ENCODE measurements at places on chromosomes 6 and 20. TPM values are rescaled to one million over a fixed set of nuclear protein-coding genes. Genes with fewer than 3 reads are reported as not detected.

- no peak for DNase-seq
Measured at GRCh38 chr20:37789408-37789807, 95.6 kb downstream of the CTNNBL1 start.

- DNase-seq, result no peak
Measured at GRCh38 chr6:125766641-125767040, 17.2 kb downstream of the HEY2 start.

DNA sequence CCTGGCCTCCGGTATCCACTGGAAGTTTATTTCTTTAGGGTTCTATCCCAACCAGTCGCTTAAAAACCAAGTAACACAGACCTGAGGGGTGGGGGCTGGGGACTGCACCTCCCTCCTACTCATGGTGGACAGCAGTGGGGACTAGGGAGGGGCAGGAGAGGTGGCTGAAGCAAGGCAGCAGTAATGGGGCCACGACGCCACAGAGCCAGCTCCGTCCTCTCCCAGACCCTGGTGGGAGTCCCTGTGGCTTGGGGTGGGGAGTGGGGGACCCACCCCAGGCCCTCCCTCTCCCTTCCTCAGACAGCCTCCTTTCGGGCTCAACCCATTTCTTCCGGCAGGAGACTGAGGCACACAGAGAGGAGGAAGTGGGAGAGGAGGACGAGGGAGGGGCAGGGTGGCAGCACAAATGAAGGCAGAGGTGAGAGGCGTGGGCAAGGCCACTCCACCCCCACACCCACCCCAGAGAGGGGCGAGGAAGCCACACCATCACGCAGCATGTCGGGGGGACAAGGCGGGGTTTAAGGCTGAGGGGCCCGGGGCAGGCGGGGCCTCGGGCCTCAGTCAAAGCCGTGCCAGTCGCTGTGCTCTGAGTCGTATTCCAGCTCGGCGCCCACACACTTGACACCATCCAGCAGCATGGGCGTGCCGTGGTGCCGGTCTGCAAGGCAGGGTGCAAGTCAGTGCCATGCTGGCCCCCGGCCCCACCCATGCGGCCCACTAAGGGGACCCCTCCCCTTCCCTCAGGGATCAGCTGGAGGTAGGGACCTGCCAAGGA lies 13.9 kb downstream of the ADISSP start:
- no peak for DNase-seq

DNA sequence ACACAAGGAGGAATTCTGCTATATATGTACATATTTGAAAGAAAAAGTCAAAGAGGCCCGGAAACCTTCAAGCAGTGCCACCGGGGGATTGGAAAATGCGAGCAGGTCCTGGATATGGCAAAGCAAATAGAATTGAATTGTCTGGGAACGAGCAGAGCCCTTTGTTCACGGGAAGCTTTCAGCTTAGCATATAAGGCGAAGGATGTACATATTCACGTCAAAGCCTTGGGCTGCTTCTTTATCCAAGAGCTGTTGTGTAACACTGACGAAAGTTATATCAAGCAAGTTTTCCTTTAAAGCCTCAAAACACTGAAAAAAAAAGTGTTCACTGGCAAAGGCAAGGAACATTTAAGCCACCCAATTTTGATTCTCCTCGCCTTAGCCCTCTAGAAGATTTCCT lies 171.0 kb downstream of the GPX5 start:
- DNase-seq, result no peak

DNA sequence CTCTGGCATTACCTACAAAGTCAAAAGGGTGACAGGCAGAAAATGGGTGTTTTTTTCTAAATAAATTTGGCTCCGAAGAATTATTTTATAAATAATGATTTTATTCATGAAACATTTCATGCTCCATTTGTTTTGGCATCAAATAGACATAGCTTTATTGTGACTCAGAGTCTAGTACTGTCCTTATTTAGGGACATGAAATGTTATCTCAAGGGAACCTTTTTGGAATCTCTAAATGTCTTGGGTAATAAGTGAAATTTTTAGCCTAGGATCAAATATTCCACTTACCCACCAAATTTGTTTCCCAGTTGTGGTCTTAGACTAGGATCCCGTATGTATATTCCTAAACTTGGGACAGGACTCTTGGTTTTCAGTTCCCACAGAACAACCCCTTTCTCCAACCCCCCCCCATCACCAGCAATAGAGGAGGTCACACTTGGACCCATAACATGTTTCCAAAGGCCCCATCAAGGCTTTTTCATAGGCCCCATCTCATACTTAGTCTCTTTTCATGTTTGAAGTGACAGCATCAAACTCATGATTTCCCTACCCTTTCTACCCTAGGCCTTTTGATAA lies 81.8 kb downstream of the JAG1 start:
- DNase-seq, result no peak

GRCh38 chr6:139355172-139355571 lies 19.3 kb downstream of the CITED2 start:
- no peak for DNase-seq

DNA sequence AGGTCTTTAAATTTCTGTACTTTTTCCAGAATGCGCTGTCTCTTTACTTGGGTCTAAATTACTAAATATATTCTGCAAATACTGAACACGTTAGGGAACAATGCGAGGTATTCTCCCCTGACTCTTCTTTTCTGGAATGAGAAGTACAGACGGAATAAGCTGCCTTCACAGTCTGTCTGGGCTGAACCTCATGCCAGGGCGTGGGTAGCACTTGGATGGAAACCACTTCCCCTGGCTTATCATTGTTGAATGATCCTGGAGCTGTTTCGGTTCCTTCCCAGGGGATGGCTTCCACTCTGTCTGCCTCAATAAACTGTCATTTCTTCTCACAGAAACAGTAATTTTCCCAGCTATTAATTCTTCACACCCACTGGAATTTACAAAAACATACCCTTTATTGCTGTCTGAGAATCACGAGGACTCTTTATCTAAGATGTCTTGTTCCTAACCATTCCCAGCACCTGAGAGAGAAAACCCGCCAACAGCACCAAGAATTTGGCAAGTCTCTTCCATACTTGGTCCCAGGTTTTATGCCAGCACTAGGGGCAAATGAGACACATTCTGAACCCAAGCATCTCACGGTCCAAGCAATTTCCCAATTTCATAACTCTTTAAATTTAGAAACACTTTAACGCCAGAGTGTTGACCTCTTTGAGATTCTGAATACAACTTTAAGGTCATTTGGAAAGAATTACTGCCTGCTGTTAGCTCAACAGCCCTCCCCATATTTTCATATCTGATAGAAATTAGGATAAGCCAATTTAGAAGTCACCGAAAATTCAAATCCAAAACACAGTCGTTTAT lies 43.2 kb upstream of the ADGRF5 start:
- no peak for DNase-seq

GRCh38 chr6:143328876-143329275 lies 121.6 kb downstream of the ADAT2 start:
- DNase-seq, result no peak

DNA sequence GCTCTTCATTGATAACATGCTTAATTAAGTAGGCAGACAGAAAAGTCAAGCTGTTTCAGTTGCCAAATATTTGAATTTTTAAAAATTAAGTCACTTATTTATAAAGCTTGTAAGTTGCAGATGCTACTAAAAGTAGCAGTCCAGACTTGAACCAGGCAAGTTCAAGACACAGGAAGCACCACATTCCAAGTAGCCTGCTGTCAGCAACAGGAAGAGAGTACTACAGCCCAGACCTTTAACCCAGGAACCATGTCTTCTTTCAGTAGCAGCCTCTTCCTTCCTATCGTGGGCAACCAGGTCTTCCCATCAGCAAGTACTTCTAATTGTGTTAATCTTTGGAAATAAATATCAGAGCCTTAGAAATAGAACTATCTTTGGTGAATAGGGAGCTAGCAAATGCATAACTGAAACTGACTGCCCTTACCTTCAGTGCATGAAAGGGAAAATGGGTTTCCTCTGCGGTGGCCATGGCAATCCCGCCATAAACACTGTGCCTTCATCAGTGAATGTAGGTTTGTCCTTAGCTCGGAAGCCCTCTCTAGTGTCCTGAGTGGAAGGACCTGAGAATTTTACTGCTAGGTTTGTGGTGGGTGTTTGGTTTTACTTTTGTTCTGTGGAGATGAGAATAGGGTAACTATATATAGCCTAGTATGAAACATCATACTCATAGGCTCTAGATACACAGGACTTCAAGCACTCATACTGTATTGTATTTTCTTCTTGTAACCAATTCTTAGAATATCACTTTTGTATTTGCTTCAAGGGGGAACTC lies 95.6 kb downstream of the SYCP2 start:
- no peak for DNase-seq

DNA sequence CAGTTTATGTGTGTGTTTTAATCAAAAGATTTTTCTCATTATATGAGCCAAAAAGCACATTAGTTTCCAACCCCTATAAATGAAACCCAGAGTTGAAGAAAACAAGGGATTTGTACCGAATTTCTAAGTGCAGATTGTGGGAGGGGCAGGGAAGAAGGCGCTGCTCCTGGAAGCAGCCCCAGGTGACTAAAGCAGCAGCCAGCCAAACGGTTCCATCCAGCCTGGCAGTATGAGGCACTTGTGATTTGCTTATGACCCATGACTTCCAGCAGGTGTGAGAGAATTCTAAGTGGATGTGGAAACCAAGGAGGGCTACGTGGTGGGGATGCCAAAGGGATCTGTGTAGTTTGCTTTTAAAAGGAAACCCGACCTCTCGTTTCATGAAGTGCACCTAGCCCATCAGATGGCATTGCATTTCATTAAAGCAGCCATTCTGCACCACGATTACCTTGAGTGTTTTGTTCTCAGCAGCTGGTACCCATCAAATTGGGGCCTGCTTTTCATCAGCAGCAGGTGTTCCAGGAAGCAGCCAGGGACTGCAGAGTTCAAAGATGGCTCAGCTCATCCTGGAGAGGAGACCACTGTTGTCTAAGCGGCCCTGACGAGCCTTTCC lies 79.1 kb downstream of the DTD1 start:
- no peak for DNase-seq

DNA sequence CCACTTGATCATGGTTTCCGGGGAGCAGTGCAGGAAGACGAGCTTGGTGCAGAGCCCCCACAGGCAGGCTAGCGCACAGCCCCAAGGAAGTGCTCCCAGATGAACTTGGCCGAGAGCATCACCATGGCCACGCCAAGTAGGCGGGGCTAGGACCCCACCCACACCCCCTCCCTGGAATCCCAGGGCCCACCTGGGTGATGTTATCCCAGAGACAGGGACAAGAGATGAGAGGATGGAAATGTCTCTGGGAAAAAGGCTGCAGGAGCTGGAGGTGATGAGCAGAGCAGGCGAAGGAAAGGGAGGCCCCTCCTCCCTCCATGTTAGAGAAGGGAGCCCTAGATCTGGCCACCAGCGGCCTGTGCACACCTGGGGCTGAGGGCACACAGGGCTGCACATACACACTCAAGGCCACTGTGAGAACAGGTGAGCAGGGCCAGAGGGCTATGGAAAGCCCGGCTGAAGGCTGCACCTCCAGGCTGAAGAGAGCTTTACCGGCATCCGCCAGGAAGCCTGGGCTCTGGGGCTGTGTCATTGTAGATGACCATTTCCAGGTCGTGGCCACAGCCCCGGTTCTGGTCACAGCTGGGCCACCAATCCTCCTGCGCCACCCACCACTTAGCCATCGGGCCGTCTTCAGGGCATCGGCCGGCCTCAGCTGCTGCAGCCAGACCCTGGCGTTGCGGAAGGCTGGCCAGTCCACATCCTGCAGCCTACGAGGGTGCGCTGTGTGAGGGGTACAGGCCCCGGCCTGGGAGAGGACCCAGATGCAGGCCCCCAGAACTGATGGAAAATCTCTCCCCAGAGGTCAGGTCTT lies 24.9 kb downstream of the NPEPL1 start:
- DNase-seq, result no peak

DNA sequence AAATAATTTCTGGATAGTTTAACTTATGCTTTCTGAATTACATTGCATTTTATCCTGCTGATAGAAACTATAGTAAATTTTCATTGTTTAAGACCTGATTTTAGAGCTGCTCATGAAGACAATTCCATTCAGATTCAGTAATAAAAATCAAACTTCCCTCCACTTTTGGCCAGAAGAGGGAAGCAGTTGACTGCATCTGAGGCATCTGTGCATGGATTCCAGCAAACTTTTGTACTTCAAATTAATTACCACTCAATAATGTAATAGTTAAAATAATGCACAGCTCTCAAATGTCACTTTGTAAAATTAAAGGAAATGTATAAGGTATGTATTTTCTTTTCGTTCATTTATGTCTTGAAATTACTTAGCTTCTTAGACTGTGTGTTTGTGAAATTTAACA lies 64.2 kb upstream of the SLC35B3 start:
- no peak for DNase-seq

DNA sequence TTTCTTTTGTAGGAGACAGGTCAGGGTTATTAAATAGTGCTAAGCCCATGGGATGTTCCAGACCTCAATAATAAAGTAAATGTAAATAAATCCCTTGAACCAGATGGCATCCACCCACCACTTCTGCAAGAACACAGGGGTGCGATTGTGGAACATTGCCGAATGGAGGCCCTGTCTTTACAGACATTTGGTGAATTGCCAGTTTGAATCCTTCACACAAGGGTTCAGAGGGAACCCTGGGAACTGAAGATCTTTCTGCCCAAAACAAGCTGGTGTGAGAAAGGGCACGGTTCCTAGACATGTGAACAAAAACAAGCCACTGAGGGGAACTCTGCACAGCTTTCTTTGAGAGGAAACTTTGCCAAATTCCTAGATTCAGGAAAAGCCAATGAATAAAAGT lies 30.2 kb upstream of the RNF8 start:
- no peak for DNase-seq

GRCh38 chr6:13420269-13420668 lies 67.1 kb downstream of the GFOD1 start:
- no peak for DNase-seq

- DNase-seq, result no peak
Measured at GRCh38 chr6:52144196-52145076, 41.7 kb upstream of the IL17A start.

GRCh38 chr20:6892724-6893123 lies 125.2 kb downstream of the BMP2 start:
- no peak for DNase-seq

GRCh38 chr6:120894077-120894476 lies 440.2 kb downstream of the TBC1D32 start:
- no peak for DNase-seq

DNA sequence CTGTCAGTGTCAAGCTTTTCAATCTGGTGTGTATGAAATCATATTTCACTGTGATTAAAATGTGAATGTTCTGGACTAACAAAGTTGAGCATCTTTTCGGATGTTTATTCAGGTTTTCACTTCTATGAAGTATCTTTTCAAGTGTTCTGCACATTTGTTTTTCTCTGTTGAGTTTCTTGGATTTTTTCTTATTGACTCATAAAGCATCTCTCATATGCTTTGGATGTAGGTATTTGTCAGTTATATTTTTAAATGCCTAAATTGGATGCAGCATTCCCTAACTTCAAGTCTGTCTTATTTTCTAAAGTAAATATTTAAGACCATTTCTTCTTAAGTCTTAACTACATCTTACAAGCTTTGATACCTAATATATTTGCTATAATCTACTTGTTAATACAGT lies 398.0 kb downstream of the PLCB1 start:
- DNase-seq, result no peak

GRCh38 chr6:157787080-157787479 lies 36.0 kb upstream of the SNX9 start:
- DNase-seq, result no peak

The COL9A1 gene
- total RNA-seq, result not detected

The VAPB gene
- 23.7 TPM for total RNA-seq

The GPLD1 gene
- total RNA-seq, result 0.21 TPM

The DYNLT2 gene
- 3.9 TPM for total RNA-seq

The BTBD3 gene
- total RNA-seq, result 2.4 TPM

The CPNE5 gene
- total RNA-seq, result 16.0 TPM

The TTPAL gene
- total RNA-seq, result 11.1 TPM

The SLC22A2 gene
- total RNA-seq, result not detected
